Activated T-helper 1 cell treated with anti-CD3 and anti-CD28 coated beads, Interleukin-2, amount 50 U/mL, for 16 hours (primary cell): ENCODE measurements at places on chromosomes 5 and 9.
A peak's percentile ranks its signal among the peaks of the same experiment; 100 is the strongest.

DNA sequence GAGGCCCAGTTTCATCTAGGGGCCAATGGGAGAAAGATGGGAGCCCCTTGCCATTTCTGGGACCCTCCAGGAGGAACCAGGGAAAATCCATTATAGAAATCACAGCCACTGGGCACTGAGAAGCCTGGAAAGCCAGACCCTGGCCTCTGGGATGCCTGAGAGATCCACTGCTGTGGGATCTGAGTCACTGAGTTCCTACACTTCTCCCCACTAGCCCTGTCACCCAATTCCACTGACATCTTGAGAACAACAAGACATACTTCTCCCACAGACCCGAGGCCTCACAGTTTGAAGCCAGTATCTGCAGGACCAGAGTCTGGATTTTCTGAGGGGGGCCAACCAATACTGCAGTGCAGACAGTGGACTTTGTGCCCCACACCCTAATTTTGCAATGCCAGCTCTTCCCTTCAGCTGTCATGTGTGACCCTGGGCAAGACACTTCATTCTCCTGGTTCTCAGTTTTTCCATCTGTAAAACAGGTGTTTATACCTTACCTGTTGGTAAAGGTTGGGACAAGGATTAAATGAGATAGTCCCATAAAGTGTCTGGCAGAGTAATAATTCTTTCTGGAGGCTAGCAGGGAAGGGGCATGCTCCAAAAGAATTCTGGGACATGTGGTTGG lies 46.5 kb downstream of the CXXC5 start:
- DNase-seq, result no peak

- DNase-seq, result no peak
Measured at GRCh38 chr9:38039907-38040682, 28.9 kb downstream of the SHB start.

DNA sequence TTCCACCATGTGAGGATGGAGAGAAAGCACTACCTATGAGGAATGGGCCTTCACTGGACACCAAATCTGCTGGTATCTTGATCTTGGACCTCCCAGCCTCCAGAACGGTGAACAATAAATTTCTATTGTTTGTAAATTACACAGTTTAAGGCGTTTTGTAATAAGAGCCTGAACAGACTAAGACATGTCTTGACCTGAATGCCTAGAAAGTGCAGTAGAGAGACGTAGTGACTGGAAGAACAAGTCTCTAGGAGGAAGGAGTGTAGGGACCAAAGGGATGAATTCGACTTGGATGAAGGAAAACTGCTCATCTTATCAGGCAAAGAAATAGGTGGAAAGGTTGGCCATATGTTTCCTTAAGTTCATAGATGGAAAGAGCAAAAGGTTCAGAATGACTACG lies 309.8 kb upstream of the RGMB start:
- no peak for DNase-seq

GRCh38 chr9:108889649-108890067 lies 27.6 kb downstream of the ACTL7A start:
- no peak for DNase-seq

GRCh38 chr9:88464851-88465250 lies 70.1 kb upstream of the NXNL2 start:
- DNase-seq, result no peak

GRCh38 chr5:87877495-87877894 lies 391.1 kb downstream of the TMEM161B start:
- DNase-seq, result no peak

- DNase-seq, result no peak
Measured at GRCh38 chr5:4295663-4296339, 700.2 kb downstream of the IRX1 start.

GRCh38 chr5:78467752-78468357 lies 107.4 kb downstream of the SCAMP1 start:
- DNase-seq, result no peak

GRCh38 chr5:176695073-176695472 lies 47.8 kb downstream of the TSPAN17 start:
- DNase-seq, result no peak

GRCh38 chr5:169767938-169768337 lies 130.9 kb downstream of the DOCK2 start:
- DNase-seq, result no peak

DNA sequence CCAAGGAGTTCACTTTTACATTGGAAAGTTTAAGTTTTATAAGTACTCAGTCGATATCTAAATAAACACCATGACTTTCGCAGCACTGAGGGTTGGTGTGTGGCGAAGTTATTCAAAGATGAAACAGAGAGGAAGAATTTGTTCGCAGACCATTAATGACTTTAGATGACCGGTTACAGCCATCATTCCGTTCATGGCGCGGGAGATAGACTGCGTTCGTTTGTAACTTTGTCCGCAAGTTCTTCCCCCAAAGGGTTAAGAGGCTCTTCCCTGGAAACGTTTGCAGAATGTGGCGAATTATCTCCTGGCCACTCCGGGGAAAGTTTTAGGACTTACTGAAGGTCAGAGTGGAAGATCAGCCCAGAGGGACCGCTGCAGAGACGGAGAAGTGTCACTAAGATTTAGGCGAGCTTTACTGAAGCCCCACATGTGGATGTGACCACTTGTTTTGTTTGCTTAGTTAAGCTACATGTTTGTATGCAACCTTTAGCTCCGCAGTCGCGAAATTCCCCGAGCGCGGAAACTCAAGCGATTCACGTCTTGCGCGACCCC lies 2.2 kb upstream of the FOXD1 start:
- DNase-seq, result no peak

- no peak for DNase-seq
Measured at GRCh38 chr9:68975365-68976043, 38.4 kb downstream of the PRKACG start.

- DNase-seq, result no peak
Measured at GRCh38 chr5:96317945-96318344, 115.1 kb downstream of the PCSK1 start.

- DNase-seq, result no peak
Measured at GRCh38 chr5:5360941-5361520, 61.4 kb upstream of the ICE1 start.

DNA sequence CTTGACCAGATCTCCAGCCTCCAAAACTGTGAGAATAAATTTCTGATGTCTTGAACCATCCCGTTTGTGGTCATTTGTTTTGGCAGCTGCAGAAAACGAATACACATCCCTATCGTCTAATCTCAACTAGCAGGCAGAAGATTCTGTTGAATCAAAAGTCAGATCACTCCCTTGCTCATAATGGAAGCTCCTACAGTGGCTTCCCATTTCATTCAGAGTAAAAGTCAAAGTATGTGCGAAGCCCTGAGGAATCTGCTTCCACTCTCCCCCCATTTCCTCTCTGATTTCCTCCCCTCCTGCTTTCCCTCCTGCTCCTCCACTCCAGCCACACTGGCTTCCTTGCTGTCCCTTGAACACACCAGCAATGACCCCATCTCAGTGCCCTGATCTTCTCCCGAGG lies 34.8 kb upstream of the SPOCK1 start:
- DNase-seq, result no peak

DNA sequence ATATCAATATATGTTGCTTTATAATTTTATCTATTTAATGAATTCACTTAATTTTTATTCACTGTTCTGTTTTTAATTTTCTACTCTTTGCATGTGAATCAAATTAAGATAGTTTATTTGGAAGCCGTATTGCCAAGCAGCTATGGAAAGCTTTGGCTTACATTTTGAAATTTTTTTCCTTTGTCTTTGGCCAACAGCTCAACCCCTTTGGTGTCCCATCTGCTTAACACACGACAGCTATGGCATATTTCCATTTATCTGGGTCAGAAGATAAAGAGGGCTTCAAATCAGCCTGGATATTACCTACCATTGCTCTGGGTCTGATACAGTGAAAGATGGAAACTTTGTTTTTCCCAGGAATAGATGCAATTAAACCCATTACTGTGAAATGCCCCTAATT lies 201.0 kb downstream of the WDR70 start:
- DNase-seq, result no peak

DNA sequence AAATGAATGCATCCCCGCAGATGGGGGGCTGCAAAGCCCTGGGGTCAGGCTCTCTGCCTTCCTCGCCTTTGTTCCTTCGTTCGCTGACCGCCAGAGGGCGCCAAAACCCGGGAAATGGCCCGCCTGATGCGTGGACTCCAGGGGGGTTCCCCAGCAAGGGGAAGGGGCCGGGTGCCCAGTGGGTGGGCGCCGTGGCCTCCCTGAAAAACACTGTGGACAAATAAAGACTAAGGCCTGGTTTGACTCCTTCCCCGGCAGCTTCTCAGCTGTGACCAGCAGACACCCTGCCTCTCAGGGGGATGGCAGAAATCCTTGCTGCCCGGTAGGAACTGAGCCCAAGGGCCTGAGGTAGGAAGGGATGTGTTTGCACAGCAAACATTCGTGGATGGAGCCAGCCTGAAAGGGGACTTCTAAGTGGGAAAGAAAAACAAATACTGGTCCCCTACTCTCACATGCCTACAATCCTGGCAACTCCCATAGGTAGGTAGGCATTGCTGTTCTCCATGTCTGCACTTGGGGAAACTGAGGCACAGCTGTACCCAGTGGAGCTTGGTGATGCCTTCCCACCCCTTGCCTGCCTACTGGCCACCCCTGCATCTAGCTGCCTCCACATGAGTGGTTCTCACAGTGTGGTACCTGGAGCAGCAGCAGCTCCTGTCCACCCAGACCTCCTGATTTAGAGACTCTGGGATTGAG lies 57.7 kb downstream of the DUSP1 start:
- peak; percentile 61 for DNase-seq

DNA sequence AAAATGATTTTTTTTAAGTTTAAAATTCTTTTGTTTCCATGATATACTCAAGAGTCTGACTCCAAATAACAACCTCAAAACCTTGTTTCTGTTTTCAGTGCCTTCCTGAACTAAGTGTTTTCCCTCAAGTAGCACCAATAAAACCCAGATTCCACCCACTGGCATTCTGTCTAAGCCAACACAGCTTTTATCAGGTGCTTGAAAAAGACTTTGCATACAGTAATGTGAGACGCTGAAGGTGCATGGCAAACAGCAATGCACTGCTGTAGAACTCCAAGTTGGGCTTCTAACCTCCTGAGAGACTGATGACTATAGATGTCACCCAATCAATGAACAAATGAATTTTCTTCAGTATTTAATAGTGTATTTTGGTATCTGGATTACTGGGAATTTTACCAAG lies 95.7 kb downstream of the NFIB start:
- DNase-seq, result no peak

GRCh38 chr9:105663914-105664313 lies 1.7 kb downstream of the TAL2 start:
- no peak for DNase-seq

GRCh38 chr9:18499980-18500379 lies 26.0 kb downstream of the ADAMTSL1 start:
- no peak for DNase-seq

DNA sequence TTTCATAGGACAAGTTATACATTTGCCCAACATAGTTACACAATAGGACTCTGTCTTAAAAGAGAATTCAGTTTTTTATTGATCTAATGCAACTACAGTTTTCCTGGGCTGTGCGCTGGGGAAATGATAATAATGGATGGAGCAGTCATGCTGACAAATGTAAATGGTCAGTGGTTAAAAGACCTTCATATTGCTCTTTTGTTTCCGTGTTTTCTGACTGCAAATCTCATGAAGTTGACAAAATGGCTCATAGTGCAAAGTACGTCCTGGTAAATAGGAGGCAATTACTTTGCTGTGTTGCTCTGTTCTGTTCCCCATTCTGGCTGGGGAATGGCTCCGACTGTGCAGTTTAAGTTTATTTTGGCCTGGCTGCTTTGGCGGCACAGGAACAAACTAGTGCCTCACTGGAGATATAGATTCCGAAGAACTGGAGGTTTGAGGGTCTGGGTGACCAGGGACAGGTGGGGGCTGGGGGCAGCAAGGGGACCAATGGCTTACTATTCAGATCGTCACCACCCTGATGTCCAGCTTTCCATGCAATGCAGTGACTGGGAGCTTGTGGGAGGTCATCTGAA lies 54.3 kb downstream of the PTTG1 start:
- DNase-seq, result no peak

GRCh38 chr9:99266255-99267023 lies 44.4 kb downstream of the SEC61B start:
- DNase-seq, result peak; percentile 19

- no peak for DNase-seq
Measured at GRCh38 chr5:145210020-145210419, 625.1 kb downstream of the PRELID2 start.

DNA sequence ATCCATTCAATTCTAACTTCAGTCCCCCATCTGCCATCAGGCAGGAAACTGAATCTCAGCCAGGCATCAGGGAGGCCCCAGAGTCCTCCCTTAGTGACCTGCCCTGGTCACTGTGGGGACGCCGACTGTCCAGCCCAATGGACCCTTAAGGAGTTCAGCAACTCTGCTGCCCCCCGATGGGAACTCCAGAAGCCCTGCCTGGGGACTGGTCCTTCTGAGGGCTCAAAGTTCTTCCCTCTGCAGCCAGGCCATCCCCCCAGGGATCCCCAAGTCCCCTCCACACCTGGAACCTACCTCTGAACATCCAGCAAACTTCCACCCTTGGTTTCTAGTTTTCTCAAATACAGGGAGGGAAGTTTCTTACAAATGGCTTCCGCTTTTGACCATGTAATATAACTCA lies 76.8 kb downstream of the UBE2QL1 start:
- no peak for DNase-seq
